ENCODE measurements at places on chromosomes 2 and 18.

DNA sequence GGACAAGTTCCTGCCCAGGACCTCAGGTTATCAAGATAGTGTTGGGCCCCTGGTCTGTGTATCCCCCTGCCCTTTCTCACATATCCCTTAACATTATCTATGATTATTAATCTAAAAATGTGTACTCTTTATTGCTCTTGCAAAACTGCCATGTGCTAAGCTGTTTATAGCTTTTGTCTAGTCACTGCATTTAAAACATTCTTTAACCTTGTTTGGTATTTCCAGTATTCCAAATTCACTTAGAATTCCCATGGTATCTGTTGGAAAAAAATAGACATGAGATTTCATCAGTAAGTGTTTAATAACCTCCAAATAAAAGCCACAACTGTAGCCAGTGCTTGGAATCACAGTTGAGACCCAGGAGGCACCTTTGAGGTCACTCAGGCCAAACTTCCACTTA is 16.2 kb upstream of the GLS start:
- DNase-seq, result no peak

GRCh38 chr18:62338446-62339105 is 13.5 kb downstream of the TNFRSF11A start:
- DNase-seq, result no peak

- DNase-seq, result no peak
Observed at GRCh38 chr2:96596596-96596995, 41.5 kb downstream of the KANSL3 start.

GRCh38 chr2:205872716-205873115 is 190.4 kb downstream of the NRP2 start:
- no peak for DNase-seq

DNA sequence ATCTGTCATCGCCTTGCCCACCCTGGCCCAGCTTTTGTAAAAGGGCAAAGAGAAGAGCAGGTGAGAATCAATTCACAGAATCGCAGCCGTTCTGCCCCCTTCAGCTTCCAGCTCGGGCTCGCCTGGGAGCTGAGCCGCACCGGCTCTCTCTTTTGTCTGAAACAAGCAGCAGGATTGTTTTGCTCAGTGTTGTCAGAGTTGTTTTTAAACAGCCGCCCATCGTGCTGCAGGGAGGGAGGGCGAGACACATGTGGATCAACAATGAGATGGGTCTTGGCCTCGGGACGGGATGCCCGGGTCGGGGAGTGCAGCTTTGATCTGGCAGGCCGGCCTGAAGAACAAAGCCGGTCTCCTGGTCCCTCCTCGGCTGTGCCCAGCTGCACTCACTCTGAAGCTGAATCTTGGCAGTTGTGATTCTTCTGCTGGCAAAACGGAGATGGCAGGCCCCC is 39.7 kb upstream of the HDAC4 start:
- DNase-seq, result peak; percentile 88

DNA sequence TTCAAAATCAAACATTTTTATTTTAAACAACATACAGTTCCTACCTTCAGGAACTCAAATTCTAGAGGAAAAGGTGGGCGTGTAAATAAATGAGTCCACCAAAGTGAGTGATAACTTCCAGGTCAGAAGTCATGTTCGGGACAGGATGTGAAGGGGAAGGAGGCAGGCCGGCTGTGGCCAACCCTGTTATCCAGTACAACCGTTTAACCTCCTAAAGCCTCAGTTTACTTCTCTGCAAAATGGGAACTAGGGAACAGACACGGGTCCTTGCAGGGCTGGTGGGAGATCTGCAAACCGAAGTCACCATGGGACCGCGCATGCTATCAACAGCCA is 373 bp downstream of the EIPR1 start:
- DNase-seq, result no peak

- DNase-seq, result peak; percentile 33
Observed at GRCh38 chr2:119485336-119486110, 38.8 kb downstream of the SCTR start.

- no peak for DNase-seq
Observed at GRCh38 chr2:190554357-190555006, 20.0 kb upstream of the NEMP2 start.

GRCh38 chr2:44083054-44083453 is 85.6 kb upstream of the PPM1B start:
- DNase-seq, result no peak

DNA sequence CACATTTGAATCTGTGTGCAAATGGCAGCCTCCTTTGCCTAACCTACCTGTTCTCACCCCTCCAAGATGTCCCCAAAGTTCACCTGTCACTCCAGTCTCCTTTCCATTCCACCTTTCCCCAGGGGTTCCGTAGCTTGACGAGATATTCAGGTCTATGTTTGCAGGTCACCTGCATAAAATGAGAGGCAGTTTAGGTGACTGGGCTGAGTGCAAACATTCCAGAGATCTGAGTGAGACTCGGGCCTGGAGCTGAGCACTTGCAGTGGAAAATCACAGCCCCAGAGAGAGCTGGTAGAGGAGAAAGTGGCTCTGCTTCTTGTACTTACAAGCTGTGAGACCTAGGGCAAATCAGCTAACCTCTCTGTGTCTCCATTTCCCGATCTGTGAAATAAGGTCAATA is 20.1 kb downstream of the CAPN14 start:
- DNase-seq, result no peak

DNA sequence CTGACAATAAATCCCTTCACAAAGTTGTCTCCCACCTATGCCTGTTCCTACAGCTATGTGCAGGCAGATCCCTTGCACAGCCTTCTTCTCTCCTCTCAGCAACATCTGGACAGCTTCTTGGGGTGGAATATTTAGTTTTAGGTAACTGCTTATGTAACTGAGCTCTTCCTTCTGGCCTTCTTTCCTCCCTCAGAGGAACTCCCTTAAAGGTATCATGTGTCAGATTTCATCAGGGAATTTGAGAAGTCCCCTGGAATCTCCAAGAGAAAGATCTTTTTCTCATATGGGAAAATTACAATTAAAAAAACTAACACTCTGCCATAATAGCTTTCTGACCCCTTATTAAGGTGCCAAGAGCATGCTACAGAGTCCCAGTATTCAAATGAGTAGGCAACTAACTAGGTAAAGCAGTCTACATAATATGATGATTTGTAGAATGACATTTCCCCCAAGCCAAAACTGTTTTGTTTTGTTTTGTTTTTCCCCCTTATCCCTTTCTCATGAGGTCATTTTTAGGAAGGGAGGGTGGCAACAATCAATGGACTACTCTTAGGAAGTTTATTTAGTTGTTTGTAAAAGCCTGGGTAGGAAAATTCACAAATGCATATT is 2.4 kb downstream of the TMEM200C start:
- DNase-seq, result no peak

GRCh38 chr2:227363756-227364155 is 15.3 kb downstream of the TM4SF20 start:
- no peak for DNase-seq

DNA sequence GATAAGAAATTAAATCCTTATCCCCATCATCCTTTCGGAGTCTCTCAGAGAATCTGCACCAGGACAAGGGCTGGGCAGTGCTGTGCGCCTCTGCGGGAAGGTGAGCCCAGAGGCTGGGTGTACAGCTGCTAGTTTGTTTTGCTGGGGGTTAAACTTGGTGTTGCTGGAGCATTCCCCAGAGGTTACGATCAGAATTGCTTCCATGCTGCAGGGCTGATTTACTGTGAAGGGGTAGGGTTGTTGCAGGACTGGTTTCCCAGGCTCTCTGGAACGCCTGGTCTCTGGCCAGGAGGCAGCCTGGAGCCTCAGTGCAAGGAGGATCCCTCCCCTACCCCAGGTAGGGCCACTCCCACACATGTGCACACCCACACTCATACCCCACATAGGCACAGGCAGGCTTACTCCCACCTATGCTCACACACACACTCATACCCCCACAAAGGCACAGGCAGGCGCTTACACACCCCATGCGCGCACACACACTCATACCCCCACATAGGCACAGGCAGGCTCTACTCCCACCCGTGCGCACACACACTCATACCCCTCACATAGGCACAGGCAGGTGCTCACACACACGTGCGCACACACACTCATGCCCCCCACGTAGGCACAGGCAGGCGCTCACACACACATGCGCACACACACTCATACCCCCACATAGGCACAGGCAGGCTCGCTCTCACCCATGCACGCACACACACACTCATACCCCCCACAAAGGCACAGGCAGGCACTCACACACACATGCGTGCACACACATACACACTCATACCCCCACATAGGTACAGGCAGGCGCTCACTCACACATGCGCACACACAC is 11.3 kb downstream of the CNNM4 start:
- no peak for DNase-seq

DNA sequence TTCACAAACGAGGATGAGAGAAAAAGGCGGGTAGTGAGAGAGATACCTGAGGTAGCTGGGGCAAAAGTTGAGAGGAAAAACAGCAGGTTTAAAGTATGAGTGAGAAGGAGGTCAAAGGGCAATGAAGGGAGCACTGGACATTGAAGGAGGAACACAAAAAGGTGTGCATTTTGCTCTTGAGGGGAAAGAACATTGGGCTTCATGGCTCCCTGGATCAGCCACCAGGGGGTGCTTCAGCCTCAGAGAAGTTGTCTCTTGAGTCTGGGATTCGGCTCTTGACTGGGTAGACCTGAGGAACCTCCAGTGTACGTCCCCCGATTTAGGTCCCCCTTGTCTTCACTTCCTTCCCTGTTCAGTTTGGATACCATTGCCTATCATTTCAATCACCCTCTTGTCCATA is 128.5 kb downstream of the RAPGEF4 start:
- DNase-seq, result peak; percentile 74

DNA sequence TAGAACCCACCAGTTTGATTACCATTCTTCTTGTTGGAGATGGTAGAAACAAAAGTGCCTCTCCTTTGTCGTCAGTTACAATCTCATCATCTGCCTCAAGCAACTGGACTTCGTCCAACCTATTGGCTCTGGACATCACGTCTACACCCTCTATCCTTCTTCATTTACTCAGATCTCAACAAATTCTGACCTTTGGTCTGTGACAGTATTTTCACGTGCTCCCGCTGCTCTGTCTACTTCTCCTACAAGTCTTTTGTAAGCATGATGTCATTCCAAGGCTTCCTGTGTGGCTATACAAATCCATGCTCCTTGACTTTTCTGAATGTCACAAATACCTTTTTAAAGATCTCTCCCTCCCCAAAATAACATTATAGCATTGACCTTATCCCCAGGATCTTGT is 43.0 kb upstream of the PID1 start:
- DNase-seq, result no peak

GRCh38 chr2:41222593-41222992 is 770.7 kb upstream of the SLC8A1 start:
- DNase-seq, result no peak

DNA sequence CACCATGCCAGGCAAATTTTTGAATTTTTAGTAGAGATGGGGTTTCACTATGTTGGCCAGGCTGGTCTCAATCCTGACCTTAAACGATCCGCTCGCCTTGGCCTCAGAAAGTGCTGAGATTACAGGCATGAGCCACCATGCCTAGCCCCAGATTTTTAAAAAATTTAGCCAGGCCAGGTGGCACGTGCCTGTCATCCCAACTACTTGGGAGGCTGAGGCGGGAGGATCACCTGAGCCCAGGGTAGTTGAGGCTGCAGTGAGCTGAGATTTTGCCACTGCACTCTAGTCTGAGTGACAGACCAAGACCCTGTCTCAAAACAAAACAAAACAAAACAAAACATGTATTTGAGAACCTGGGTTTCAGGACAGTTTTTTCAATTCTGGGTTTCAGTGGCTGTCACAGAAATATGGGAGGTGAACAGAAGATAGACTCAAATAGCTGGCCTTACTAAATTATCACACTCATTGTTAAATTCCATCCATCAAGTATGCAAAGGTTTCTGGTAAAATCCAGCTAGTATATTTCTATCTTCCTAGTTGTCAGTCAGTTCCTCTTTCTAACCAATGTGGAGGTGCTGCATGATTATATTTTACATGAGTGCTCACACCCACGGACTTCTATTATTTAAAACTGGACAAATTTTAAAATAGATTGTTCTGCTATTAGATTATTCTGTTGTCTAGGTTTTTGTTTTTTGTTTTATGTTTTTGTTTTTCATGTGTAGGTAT is 5.4 kb downstream of the ALPG start:
- DNase-seq, result no peak

GRCh38 chr2:58271826-58272225 is 30.7 kb upstream of the FANCL start:
- DNase-seq, result no peak

GRCh38 chr18:43777636-43778304 is 500.5 kb upstream of the SYT4 start:
- no peak for DNase-seq

GRCh38 chr18:10057401-10057893 is 143.6 kb downstream of the VAPA start:
- no peak for DNase-seq

- no peak for DNase-seq
Observed at GRCh38 chr2:25341011-25341727, 556 bp downstream of the DNMT3A start.

GRCh38 chr2:218224186-218224585 is 7.2 kb downstream of the ARPC2 start:
- no peak for DNase-seq

GRCh38 chr2:109435066-109435690 is 178.6 kb downstream of the SEPTIN10 start:
- no peak for DNase-seq

DNA sequence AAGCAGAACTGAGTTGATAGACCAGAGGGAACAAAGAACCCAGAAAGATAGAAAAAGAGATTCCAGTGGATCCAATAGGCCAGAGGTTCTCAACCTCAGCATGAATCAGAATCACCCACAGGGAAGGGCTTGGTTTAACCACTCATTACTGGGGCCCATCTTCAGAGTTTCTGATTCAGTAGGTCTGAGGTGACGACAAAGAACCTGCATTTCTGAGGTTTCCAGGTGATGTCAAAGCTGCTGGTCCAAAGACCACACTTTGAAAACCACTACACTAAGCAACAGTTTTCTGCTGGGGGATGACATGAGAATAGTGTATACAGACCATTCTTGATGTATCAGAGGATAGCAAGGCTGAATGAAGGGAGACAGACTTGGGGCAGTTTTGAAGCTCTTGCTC is 296.9 kb upstream of the STON1 start:
- no peak for DNase-seq
